ENCODE measurements at places on chromosomes 7 and 10.

- no peak for DNase-seq
Measured at GRCh38 chr10:99519690-99520039, 13.1 kb upstream of the NKX2-3 start.

DNA sequence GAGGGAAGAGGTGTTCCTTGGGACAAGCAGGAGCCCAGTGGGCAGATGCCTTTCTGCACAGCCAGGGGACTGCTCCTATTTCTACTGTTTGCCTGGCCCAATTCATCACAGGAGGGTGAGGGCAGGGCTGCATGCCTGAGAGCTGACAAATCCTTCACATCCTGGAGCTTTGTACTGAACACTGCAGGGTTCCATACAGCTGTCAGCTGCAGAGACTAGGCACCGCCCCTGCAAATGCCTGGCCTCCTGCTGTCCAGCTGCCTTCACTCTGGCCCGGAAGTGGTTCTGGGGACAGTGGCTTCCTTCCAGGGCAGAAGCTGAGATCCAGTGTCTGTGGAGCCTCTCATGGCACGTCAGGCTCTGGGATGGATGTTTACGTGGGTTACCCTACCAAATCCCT, 470.7 kb downstream of the DNAJB6 start:
- no peak for DNase-seq

DNA sequence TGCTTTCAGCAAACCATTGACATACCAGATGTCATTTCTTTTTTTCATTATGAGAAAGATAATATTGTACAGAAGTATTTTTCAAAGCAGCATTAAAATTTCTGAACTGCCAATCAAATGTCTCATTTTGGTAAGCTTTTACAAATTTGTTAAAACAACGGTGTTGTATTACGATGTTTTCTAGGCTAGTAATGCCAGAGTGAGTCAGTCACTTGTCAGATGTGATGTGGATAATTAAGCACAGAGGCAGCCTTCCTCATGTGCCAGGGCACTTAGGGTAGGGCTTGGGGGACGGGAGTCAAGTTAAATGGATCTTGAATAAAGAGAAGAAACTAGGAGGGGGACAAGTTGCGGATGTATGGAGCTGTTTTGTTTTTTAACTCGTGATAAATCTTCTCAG, 10.1 kb downstream of the PSTK start:
- DNase-seq: no peak

- DNase-seq: no peak
Measured at GRCh38 chr7:1012004-1012715, 29.2 kb downstream of the CYP2W1 start.

DNA sequence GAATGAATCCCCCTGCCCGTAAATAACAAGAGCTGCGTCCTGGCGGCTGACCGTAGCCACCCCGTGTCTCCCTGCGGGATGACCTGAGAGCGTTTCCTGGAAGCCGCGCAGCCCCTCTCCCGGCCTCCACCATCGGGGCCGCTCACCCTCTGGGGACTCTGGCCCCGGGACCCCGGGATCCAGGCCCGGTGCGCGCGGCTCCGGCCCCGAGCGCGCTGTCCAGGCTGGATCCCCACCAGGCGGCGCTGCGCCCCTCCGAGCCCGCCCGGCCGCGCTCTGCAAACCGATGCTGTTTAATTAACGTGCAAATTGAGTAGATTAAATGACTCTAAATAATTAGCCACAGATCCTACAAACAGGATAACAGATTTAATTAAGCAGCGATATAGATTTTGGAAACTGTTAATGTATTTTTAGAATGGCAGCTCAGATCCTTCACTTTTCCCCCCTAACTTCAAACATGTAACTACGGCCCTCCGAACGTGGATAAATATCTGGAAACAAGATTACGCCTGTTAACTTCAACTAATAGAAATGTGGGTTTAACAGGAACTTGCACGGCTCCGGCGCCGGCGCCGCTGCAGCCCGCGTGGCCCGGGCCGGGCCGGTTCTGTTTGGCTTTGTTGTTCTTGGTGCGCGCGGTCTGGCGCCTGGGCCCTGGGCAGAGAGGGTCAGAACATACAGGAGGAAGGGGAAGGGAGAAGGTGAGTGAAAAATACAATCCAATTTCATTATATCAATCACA, 7.1 kb upstream of the UNCX start:
- no peak for DNase-seq

GRCh38 chr10:29751684-29752083, 116.9 kb upstream of the SVIL start:
- DNase-seq: no peak

- no peak for DNase-seq
Measured at GRCh38 chr7:28799619-28800018, 158.5 kb downstream of the TRIL start.

DNA sequence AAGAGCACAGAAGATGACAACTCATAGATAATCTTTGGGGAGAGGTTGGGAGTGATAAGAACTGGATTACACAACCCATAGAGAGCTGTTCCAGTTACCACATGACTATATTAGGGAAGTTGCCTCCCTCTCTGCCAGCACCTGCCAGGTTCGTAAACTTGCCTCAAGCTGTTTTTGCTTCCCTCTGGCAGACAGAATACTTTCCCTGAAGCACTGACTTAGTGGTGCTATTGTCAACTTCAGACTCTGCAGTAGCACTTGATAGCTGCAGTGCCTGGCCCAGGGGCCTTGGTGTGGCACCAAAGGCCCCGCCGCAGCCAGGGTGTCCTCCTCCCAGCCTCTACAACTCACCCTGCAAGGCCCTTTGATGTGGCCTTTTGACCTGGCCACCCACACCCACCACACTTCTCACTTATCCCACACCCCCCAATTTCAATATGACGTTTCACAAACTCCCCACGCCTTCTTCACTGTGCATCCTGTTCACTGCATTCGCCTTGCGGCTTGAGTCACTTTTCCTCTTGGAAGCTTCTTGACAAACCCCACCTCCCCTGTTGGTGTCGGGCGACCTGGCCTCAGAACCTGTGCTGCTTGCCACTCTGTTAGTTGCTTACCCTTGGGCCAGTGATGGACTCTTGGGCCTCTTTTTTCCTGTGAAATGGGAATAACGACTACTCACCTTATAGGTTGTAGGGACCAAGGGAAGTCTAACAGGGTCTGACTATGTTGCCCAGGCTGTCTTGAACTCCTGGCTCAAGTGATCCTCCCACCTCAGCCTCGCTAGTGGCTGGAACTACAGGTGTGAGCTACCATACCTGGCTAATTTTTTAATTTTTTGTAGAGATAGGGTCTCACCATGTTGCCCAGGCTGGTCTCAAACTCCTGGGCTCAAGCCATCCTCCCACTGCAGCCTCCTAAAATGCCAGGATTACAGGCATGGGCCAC, 50.2 kb upstream of the PODXL start:
- DNase-seq: peak; percentile 64

- DNase-seq: peak; percentile 90
Measured at GRCh38 chr10:6141296-6142151, 52.7 kb downstream of the RBM17 start.

GRCh38 chr7:103719070-103719469, 270.4 kb downstream of the RELN start:
- DNase-seq: no peak

GRCh38 chr7:135160098-135160857, 10.2 kb downstream of the CYREN start:
- DNase-seq: peak; percentile 74

- DNase-seq: no peak
Measured at GRCh38 chr7:57400531-57401155, 49.3 kb upstream of the ZNF716 start.

GRCh38 chr10:43340619-43341018, 30.8 kb upstream of the FXYD4 start:
- DNase-seq: no peak

DNA sequence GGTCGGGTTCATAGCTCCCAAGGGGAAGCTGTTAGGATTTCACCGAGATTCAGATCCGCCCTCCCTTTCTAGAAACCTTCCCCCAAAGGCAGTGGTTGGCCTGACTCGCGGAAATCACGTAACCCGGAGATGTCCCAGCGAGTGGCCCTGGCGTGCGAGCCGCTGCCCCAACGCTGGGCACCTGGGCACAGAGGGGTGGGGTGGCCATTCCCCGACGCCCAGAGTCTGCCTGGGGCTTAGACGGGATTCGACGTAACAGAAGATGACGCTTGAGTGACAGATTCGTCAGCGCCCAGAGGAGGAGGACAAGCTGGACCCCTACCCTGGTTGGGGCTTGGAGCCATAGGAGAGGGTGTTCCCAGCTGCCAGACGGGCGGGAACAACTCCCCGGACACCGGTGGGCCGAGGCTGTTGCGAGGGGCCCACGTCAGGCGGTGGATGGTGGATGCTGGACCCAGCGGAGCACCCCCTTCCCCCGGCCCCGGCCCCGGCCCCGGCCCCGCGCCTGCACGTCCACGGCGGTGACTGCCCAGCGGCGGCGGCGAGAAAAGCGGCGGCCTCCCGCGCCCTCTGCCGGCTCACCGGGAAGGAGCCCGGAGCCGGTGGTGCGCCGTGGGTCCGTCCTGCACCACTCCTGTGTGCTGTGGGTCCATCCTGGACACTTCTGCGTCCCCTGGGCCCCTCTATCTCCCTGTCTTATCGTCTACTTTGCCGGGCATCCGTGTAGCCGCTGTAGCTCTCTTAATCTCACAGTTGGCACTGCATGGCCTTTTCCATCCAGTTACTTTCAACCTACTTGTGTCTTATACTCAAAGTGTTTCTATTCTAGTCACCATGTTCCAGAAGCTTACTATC, 35.4 kb upstream of the KNDC1 start:
- no peak for DNase-seq

GRCh38 chr10:5283305-5284158, 81.2 kb upstream of the UCN3 start:
- DNase-seq: peak; percentile 82

DNA sequence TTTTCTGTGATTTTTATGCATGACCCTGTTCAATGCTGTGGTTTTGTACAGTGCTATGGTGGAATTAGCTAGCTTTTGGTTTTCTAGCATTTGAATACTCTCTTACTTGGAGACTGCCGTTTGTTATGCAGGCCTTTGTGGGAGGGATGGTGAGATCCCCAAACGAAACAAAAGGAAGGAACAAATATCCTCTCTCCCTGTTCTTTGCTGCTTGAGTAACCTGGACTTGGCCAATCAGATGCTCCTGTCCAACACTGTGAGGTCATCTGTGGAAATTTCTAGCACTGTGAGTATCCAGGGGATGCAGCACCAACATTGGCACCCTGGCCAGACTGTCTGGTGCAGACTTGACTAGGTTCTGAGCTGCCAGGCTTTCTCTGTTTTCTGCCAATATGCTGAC, 314.4 kb downstream of the ANKRD30A start:
- no peak for DNase-seq

DNA sequence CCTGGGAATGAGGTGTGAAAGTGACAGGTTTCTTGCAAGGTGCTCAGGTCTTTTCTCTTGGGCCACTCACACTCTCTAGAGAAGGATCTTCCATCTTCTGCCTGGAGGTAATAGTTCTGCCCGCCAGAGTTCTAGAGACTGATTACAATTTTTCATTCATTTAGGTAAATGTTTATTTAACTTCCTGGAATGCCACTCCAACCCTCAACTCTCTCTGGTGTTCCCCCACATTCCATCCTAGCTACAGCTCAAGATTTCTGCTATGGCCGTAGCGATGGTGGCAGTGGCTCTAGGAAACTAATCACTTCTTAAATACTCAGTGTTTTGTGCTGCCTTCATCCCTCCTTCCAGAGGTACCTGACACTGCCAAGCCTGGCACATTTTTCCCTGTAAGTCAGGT, 174.6 kb downstream of the WDR11 start:
- DNase-seq: no peak

Measured in MV-4-11 (cell line).